ENCODE measurements at places on chromosomes 6 and 20.

GRCh38 chr6:138944412-138944811 is 43.6 kb downstream of the REPS1 start:
- DNase-seq, result no peak

GRCh38 chr20:41087777-41088176 is 49.6 kb upstream of the PLCG1 start:
- no peak for DNase-seq

- no peak for DNase-seq
Observed at GRCh38 chr6:30601815-30602641, 15.0 kb downstream of the PPP1R10 start.

GRCh38 chr6:116385459-116385802 is 14.7 kb downstream of the DSE start:
- no peak for DNase-seq

GRCh38 chr6:161644521-161644920 is 370.7 kb upstream of the AGPAT4 start:
- peak; percentile 90 for DNase-seq

- DNase-seq, result no peak
Observed at GRCh38 chr20:54347166-54347833, 128.1 kb upstream of the DOK5 start.

GRCh38 chr6:97151601-97152000 is 131.4 kb downstream of the MMS22L start:
- DNase-seq, result no peak

DNA sequence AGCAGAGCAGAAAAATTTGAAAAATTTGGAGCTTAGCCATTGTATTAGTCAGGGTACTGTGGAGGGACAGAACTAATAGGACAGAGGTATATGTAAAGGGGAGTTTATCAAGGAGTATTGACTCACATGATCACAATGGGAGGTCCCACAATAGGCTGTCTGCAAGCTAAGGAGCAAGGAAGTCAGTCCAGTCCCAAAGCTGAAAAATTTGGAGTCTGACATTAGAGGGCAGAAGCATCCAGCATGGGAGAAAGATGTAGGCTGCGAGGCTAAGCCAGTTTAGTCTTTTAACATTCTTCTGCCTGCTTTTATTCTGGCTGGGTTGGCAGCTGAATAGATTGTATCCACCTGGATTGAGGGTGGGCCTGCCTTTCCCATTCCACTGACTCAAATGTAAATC is 82.0 kb downstream of the SMPDL3A start:
- DNase-seq, result no peak

Measured in LNCaP clone FGC (cell line).